Cortex of kidney (tissue), 1 donor: ENCODE measurements at places on chromosomes 1 and 21.

GRCh38 chr1:224124220-224124619, 10.3 kb downstream of the FBXO28 start:
- DNase-seq, result no peak

DNA sequence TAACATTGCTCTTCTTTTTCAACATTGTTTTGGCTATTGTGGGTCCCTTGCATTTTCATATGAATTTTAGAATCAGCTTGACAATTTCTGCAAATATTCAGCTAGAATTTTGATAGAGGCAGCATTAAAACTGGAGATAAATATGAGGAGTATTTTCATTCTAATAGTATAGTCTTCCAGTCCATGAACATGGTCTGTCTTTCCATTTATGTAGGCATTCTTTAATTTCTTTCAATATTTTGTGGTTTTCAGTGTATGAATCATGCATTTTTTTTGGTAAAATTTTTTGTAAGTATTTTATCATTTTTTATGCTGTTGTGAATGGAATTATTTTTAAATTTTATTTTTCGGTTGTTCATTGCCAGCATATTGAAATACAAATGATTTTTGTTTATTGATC, 97.2 kb downstream of the DNAH14 start:
- DNase-seq, result no peak

DNA sequence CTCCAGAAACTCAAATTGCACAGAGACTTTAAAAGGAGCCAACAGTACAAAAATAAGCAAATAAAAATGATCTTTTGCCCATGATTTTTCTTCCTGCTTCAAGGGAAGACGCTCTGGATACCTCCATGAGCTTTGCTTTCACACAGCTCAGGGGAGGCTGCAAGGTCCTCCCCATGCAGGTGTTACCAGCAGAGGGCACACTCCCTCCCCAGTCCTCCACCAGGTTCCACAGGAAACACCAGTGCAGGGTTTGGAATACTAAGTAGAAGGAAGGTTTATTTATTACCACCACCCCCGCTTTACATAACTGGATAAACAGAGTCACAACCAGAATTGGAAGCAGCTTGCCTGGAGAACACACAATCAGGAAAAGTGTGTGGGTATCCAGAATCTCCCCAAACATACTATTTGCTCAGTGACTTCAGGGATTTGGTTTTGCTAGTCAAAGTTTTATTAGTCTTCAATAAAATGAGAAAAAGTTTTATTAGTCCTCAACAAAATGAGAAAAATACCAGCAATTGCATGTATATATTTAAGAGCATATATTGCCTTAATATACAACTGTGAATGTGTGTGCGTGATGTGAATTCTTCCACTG, 37.3 kb downstream of the HSD3B1 start:
- no peak for DNase-seq

- DNase-seq, result no peak
Measured at GRCh38 chr1:232722626-232723025, 82.6 kb upstream of the MAP10 start.

DNA sequence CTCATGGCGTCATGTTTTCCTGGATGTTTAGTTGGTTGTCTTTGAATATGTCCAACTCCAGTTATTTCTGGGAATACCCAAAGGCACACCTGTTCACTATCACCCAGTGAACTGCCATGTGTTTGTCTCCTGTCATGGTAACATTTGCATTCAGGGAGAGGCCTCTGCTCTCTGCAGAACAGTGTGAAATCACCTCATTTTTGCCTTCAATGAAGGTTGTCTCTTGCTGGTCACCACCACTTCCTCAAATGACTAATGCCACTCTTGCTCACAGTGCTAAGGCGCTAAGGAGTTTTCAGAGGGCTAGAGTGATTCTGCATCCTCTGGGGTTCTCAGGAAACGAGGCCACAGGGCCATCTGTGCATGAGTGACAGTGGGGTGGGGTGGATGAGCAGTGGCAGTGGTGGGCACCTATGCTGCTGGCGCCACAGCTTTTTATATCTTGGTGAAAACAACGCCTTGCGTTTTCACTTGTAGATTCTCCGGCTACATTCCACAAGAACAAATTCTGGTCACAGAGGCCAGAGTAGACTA, 60.0 kb upstream of the ATP5PO start:
- no peak for DNase-seq

GRCh38 chr1:161357073-161357472, 10.6 kb downstream of the CFAP126 start:
- DNase-seq, result no peak

DNA sequence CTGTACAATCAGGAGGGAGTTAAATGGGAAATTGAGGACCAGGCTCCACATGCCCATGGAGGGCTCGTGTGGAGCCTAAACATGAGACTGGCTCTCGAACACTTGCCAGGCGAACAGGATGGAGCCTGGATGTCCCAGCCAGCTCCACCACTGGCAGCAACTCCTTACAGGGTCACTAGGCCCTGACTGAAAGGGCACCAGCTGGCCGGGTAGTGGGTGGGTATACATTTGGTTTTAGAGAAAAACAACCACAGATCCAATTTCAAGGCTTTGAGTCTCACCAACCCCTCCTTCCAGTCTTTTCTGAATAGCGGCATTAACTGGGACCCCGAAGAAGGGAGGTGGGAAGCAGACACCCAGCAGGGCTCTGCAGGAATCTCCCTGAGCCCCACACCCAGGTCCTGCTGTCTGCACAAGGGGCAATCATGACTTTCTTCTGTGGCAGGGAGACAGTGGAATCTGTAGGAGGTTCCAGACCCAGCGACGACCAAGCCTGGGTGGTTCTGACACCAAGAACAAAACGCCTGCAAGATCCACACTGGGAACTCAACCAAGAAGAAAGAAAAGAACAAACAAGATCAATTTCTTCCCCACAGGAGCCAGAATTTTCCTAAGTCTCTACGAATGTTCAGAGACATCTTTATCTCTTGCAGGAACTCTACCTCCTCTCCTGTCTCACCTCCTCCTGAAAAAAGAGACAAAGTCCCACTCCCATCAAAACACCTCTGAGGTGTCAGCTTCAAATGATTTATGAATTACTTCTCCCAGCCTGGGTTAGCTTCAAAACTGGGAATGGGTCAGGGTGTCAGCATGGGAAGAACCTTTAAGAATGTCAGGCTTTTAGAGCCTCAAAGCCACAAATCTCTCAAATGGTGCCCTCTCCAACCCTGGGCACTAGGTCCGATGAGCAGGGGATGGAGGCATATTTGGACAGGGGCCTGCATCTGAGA, 26.5 kb upstream of the SRP9 start:
- DNase-seq, result no peak

DNA sequence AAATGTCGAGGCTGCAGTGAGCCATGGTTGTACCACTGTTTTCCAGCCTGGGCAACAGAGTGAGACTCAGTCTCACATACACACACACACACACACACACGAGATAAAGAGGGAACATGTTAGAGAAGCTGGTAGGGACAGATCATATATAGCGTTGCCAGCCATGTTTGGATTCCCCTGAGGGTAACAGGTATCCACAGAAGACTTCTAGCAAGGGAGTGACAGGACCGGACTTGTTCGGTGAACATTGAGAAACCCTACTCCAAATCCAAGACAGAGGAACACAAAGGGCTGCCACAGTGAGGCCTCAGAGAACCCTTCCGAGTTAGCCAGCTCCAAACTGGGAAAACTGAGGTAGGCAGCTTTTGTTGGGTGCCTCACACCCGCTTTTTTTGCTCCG, 3.7 kb upstream of the SARS1 start:
- no peak for DNase-seq

DNA sequence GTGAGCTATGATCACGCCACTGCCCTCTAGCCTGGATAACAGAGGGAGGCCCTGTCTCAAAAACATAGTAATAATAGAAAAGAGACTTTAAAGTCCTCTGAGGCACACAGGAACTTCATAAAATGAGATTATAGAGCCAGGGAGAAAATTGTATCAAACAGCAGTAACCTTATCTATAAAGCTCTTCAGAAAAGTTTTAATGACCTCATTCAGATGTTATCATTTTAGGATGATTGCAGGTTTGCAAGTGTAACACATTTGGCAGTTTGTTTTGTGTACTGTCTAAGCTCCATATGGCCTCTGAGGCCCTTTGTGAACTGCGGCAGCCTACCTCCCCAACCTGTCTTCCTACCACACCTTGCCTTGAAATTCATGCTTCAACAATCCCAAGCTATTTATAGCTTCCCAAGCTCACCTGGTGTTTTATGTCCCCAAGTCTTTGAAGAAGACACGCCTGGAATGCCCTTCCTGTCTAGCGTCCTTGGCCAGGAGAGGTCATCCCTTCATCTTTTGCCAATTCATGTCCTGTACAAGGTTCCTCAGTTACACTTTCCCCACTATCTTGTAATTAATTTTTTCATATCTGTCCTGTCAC, 8.5 kb upstream of the AKNAD1 start:
- DNase-seq, result no peak

DNA sequence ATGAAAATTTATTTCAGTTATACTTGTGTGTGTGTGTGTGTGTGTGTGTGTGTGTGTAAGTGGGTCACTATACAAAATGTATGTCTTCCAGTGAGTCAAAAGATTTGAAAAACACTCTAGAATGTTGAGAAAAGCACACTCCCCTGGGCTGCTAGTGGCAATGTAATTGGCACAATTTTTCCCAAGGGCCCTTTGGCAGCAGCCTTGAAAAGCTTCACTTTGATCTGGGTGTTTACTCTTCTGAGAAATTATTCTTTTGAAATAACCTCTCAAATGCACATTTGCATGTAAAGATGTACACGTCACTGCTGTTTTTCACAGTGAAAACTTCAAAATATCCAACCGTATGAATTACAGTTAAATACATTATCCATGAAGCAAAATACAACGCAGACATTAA, 22.1 kb upstream of the SLC44A3 start:
- DNase-seq, result no peak

DNA sequence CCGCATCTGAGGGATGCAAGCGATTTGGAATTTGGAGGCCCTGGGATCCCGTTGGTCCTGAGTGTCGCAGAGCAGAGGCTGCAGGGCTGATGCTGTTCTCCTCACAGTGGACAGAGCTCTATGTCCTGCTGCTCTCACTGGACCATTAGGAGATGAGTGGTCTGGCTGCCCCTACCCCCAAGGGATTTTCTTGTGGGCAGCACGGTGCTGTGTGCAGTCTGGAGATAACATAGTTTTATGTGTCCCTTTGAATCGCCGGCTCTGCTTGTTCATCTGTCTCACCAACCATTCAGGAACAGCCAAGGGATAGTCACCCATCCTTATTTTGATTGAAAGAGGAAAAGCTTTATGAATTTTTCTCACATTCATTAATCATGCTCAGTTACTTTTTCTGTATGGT, 49.9 kb downstream of the CHRM3 start:
- DNase-seq, result no peak

- no peak for DNase-seq
Measured at GRCh38 chr1:8012955-8013354, 13.2 kb downstream of the ERRFI1 start.

DNA sequence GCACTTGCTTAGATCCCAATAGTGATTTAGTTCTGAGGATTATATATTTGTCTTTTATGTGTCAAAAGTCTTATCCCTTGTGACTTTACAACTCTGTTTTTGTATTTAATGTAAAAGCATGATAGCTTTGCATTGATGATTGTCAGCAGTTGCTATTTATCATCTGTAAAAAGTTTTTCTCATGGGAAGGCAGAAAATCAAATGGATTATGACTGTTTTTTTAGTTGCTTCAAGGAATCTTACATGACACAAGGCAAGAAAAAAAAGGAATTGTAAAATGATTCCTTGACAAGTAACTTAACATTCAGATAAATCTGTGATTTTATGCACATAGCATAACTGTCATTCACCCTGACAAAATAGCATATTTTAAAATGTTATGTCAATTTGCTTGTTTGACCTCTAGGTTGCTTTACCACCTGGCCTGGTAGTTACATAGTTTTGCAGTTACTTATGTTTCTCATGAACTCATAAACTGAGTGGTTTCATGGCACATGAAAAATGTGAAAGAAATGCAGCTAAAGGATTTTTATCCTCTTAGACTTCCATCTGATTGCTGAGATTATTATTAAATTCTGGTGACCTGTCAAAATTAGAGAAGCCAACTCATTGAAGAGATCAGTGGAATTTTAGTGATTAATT, 622.6 kb downstream of the ADGRL2 start:
- DNase-seq, result no peak

- no peak for DNase-seq
Measured at GRCh38 chr1:11434501-11434900, 44.5 kb upstream of the DISP3 start.

DNA sequence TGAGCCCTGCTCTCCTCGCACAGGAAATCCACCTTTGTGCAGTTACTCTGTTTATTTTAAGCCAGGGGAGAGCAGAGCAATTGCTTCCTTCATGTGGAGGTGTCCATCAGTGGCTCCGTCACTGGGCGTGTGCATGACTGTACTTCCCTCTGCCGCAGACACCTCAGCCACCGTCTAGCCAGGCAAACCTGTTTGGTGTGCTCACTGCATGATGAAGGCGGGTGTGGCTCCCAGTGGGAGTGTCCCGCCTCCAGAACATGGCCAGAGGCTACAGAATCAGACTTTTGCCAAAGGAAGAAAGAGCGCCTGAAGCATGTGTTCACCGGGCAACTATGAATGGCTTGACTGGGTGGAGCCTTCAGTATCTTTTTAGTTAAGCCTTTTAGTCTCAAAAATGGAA, 26.1 kb upstream of the LAMC2 start:
- DNase-seq, result no peak

DNA sequence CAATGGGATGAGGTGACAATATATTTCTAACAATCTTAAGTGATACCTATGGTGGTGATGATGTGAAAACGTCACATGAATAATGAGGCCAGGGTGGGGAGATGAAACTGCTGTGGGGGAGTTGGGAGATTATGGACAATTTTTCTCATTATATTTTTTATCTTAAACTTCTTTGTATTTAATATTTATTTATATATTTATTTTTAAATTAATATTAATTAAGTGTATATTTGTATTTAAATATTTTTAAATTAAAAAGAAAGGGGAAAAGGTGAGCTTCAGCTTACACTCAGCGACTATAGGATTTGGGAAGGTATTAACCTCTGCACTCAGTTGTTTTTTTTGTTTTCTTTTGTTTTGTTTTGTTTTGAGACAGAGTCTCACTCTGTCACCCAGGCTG, 158.7 kb downstream of the PSMG1 start:
- DNase-seq, result no peak

- no peak for DNase-seq
Measured at GRCh38 chr1:28160782-28161266, 15.7 kb downstream of the PTAFR start.

GRCh38 chr1:181155339-181155738, 66.8 kb downstream of the IER5 start:
- no peak for DNase-seq

- no peak for DNase-seq
Measured at GRCh38 chr21:27112186-27112585, 145.3 kb upstream of the ADAMTS5 start.
